Ovary (tissue), 10 donors: ENCODE measurements at places on chromosomes 13 and 19. TPM values are rescaled to one million over a fixed set of nuclear protein-coding genes. Genes with fewer than 3 reads are reported as not detected.

The SYNGR4 gene
- not detected for total RNA-seq

The TNFSF11 gene
- total RNA-seq, result not detected

The IGFL3 gene
- total RNA-seq, result not detected

DNA sequence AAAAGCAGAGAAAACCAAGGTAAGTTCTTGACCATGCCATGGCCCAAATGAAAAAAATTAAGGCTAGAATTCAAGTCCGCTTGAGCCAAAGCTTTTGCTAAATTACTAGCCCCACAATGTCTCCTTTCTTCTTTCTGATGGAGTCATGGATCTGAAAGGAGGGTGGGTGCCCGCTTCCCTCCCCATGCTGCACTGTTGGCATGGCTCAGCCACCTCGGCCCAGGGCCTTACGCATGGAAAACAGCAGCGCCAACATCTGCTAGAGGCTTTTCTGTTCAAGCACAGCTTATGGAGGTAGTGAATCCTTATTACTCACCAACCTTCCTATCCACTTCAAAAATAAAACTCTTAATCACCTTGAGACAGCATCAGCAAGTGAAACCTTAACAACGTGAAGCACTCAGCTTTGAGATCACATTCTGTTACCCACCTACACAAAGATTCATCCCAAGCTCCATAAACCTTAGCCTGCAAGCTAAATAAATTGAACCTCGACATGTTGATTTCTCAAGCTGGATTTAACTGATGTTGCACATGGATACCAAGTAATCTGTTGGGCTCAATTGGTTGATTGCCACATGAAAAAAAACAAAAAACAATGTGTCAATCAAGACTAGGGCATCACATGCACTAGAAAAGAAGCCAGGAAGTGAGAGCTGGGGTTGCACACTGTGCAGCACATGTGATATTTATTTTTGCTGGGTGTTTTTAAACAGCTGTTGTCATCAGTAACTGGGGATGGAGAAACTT, 43.4 kb downstream of the TPT1 start:
- DNase-seq, result no peak
- no peaks in the 10 kb centered on the region for H3K4me1 ChIP-seq
- H3K27me3 ChIP-seq, result no peaks in the 10 kb centered on the region
- H3K36me3 ChIP-seq, result no peaks in the 10 kb centered on the region
- H3K27ac ChIP-seq, result no peak overlapping the region

The SIGLEC6 gene
- 0.40 TPM for total RNA-seq

- no peaks in the 10 kb centered on the region for H3K27me3 ChIP-seq
- H3K4me1 ChIP-seq, result no peaks in the 10 kb centered on the region
- no peak for DNase-seq
- H3K4me3 ChIP-seq, result no peak overlapping the region
- no peaks in the 10 kb centered on the region for H3K36me3 ChIP-seq
Observed at GRCh38 chr19:3851254-3852176, 17.3 kb downstream of the ZFR2 start.

DNA sequence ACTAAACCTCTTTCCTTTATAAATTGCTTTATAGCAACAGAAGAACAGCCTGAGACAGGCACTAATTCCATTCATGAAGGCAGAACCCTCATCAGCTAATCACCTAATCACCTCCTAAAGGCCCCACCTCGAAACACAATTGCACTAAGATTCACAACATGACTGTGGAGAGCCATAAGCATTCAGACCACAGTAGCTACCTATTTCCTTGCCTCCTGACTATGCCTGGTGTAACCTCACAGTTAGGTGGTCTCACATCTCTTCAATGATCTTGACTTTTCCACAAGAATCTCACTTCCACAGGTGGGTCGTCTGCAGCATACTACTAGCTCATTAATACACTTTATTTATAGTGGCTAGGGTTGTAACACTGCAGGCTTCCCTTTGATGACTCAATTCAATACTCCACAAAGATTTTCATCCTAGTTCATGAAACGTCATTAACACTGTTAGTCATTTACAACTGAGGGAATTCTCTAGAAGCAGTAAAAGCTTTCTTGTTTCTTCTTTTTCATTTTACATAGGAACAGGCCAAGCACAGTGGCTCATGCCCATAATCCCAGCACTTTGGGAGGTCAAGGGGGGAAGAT, 27.1 kb downstream of the STK24 start:
- no peak for DNase-seq
- H3K4me1 ChIP-seq, result peaks cover 11% of the 10 kb centered on the region
- no peaks in the 10 kb centered on the region for H3K27me3 ChIP-seq
- H3K4me3 ChIP-seq, result no peak overlapping the region
- H3K36me3 ChIP-seq, result no peaks in the 10 kb centered on the region

The KLK12 gene
- not detected for total RNA-seq

The SBSN gene
- total RNA-seq, result not detected

DNA sequence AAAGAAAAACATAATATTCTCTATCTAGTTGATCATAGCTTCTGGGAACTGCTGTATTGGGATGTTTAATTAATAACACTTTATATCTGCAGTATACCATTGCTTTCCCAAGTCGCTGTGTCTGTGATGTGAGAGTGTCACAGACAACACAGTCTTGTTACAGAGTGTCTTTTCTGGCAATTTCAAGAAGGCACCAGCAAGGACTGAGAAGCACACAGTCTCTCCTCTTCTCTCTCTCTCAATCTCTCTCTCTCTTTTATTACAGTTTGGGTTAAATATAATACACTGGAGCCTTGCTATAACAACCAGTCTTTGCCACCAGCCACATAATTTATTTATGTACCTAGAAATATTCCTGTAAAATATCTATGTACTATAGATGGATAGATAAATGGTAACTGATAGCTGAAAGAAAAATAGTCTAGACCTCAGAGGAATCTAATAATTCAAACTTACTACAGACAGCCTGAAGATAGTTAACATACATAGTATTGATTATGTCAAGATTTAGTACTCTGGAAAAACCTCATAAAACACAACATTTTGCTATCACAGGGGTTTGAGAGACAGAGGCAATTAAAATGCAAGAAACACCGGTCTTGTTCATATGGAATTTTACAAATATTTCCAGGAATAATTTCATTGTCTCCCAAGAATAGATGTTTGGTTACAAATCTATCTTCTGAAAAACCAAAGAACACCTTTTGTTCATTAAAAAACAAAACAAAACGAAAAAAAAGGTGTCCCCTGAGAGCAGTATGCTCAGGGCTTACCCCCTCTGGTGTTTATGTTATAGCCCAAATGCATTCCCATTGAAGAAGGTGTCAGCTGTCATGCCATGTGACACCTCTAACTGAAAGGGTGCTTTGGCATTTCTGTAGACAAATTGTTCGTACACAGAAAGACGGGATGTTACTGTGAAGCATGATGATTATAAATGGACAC, 507.8 kb downstream of the TBC1D4 start:
- no peaks in the 10 kb centered on the region for H3K4me1 ChIP-seq
- H3K27ac ChIP-seq, result no peak overlapping the region
- H3K36me3 ChIP-seq, result no peaks in the 10 kb centered on the region
- DNase-seq, result no peak
- H3K27me3 ChIP-seq, result no peaks in the 10 kb centered on the region
- no peak overlapping the region for H3K4me3 ChIP-seq

DNA sequence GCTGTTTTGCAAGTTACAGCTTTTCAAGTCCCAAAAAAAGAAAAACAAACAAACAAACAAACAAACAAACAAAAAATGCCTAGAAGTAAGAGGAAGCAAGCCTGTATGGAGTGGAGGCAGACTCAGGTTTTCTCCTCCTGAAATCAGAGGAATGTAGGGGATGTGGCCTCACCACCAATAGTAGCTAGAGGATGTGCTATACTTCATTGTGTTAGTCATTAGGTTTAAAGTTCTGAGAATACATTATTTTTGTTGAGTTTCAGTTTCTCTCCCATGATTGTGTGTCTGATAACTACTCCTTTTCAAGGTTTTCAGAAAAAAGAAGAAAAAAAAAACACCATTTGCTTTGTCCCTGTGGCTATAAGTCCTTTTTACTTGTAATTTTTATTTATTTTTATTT, 524.5 kb downstream of the GPC6 start:
- no peaks in the 10 kb centered on the region for H3K36me3 ChIP-seq
- DNase-seq, result no peak
- H3K27me3 ChIP-seq, result no peaks in the 10 kb centered on the region
- H3K27ac ChIP-seq, result no peak overlapping the region
- no peaks in the 10 kb centered on the region for H3K4me1 ChIP-seq
- no peak overlapping the region for H3K4me3 ChIP-seq

DNA sequence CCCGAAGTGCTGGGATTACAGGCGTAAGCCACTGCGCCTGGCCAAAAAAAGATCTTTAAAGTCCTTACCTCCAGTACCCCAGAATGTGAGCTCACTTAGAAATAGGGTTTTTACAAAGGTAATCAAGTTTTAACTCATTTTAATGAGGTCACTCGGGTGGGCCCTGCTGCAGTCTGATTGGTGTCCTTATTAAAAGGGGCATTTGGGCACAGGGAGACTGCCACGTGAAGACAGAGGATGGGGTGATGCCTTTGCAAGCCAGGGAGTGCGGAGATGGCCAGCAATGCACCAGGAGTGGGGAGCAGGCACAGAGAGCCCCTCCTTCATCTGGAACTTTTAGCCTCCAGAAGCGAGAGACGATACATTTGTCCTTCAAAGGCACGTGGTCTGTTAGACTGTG, 11.7 kb downstream of the NKPD1 start:
- no peaks in the 10 kb centered on the region for H3K27me3 ChIP-seq
- H3K4me1 ChIP-seq, result peaks cover 19% of the 10 kb centered on the region
- no peaks in the 10 kb centered on the region for H3K36me3 ChIP-seq
- no peak overlapping the region for H3K27ac ChIP-seq
- H3K4me3 ChIP-seq, result no peak overlapping the region

DNA sequence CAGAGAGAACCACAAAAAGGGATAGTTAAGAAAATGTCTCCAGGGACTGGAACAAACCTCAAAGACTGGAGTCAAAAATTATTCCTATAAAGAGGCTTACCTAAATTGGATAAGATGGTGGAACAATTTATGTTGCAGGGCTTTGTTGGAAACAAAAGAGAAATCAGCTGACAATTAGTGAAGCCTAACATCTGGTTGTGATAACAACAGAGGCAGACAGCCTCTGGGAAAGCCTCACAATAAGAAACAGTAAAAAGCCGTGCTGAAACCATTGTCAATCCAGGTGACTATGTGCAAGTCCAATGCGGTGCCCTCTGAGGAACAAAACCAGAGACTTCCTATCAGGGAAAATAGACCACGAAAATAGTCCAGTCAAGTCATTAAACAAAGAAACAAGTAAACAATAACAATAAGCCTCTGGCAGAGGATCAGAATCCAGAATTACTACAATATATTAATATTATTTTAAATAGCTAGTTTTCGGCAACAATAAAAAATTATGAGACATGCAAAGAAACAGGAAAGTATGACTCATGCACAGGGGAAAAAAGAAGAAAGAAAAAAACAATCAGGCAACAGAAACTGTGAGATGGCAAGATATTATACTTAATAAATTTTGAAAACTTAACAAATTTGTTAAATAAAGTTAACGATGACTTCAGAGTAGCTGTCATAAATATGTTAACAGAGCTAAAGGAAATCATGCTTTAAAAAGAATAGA, 99.7 kb upstream of the RXFP2 start:
- no peaks in the 10 kb centered on the region for H3K36me3 ChIP-seq
- H3K27ac ChIP-seq, result no peak overlapping the region
- no peaks in the 10 kb centered on the region for H3K27me3 ChIP-seq
- H3K4me1 ChIP-seq, result no peaks in the 10 kb centered on the region
- H3K4me3 ChIP-seq, result no peak overlapping the region
- no peak for DNase-seq

- H3K4me3 ChIP-seq, result peak overlapping the region; percentile 1
- no peak for DNase-seq
- peaks cover 9% of the 10 kb centered on the region for H3K4me1 ChIP-seq
- H3K27me3 ChIP-seq, result no peaks in the 10 kb centered on the region
Observed at GRCh38 chr13:41058295-41059070, 2.8 kb upstream of the WBP4 start.

The KIR3DL2 gene
- total RNA-seq, result not detected

DNA sequence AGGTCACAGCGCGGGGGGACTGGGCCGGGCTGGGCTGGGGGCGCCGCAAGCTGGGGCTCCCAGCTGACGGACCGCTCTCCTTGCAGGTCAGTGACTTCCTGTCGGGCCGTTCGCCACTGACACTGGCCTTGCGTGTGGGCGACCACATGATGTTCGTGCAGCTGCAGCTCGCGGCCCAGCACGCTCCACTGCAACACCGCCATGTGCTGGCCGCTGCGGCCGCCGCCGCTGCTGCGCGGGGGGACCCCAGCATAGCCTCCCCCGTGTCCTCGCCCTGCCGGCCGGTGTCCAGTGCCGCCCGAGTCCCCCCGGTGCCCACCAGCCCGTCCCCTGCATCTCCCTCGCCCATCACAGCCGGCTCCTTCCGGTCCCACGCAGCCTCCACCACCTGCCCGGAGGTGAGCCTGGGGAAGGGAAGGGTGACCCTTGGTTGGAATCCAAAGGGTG, 5.7 kb downstream of the MIDN start:
- DNase-seq, result no peak
- peak overlapping the region; percentile 89 for H3K27ac ChIP-seq
- peaks cover 27% of the 10 kb centered on the region for H3K4me1 ChIP-seq
- H3K36me3 ChIP-seq, result no peaks in the 10 kb centered on the region

GRCh38 chr13:27791146-27791900, 960 bp upstream of the GSX1 start:
- no peak for DNase-seq
- peaks cover 5% of the 10 kb centered on the region for H3K4me1 ChIP-seq
- no peaks in the 10 kb centered on the region for H3K36me3 ChIP-seq
- peak overlapping the region; percentile 24 for H3K4me3 ChIP-seq
- H3K27me3 ChIP-seq, result peaks cover 5% of the 10 kb centered on the region
- no peak overlapping the region for H3K27ac ChIP-seq

The IL17D gene
- total RNA-seq, result 8.6 TPM

DNA sequence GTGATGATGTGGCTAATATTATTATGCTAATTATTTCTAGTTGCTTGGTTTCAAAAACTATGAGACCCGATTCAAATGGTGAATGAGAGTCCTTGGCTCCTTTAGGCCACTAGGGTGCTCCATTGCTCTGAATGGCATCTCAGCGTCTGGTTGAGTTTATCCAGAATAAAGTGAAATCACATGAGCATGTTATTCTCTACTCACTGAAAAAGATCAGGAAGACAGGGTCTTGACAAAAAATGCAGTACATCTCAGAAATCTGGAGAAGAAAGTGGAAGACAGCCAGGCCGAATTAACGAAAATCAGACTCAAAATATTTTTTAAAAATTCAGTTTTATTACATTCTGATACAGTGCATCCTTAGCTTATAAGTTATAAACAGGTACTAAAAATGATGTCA, 516.2 kb downstream of the MYO16 start:
- H3K27ac ChIP-seq, result no peak overlapping the region
- H3K4me3 ChIP-seq, result no peak overlapping the region
- H3K27me3 ChIP-seq, result no peaks in the 10 kb centered on the region
- no peak for DNase-seq

- H3K36me3 ChIP-seq, result no peaks in the 10 kb centered on the region
- H3K4me3 ChIP-seq, result no peak overlapping the region
- H3K27me3 ChIP-seq, result no peaks in the 10 kb centered on the region
- DNase-seq, result no peak
Observed at GRCh38 chr13:62173958-62174357, 758.3 kb upstream of the PCDH20 start.

DNA sequence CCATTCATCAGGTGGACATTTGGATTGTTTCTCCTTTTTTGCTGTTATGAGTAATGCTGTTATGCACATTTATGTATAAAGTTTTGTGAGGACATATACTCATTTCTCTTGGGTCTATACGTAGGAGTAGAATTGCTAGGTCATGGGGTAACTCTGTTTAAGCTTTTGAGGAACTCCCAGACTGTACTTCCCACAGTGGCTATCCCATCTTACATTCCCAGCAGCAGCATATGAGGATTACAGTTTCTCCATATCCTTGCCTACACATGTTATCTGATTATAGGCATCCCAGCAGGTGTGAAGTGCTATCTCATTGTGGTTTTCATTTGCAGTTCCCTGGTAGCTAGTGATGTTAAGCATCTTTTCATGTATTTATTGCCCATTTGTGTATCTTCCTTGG, 5.9 kb downstream of the ZSCAN22 start:
- H3K4me3 ChIP-seq, result no peak overlapping the region
- DNase-seq, result no peak
